ENCODE measurements at places on chromosomes 11 and 22.

DNA sequence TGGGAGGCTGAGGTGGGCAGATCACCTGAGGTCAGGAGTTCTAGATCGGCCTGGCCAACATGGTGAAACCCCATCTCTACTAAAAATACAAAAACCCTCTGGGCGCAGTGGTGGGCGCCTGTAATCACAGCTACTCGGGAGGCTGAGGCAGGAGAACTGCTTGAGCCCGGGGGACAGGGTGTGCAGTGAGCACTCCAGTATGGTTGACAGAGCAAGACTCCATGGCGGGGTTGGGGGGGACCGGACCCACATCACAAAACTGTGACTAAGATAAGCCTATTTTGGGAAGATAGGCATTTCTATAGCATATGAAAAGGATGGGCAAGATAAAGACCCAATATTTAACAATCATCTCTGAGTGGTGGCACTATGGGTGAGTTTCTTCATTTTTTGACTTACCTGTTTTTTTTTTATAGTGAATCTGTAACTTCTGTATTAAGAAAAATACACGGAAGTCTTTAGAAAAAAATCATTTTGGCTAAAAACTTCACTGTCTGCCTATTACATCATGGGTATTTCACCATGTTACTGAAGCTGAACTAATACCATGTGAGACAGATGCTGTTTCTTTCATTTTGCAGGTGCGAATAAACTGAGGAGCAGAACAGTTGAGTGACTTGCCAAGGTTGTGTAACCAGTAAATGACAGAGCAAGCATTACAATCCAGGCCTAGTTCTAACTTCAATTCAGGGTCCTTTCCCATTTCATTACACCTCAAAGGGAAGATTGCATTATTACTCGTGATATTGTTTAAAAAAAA is 2.5 kb downstream of the CELF1 start:
- H3K27me3 ChIP-seq = no peaks in the 10 kb centered on the region
- DNase-seq = no peak
- H3K36me3 ChIP-seq = peaks cover 33% of the 10 kb centered on the region
- peak overlapping the region; percentile 66 for H3K27ac ChIP-seq
- H3K4me1 ChIP-seq = peaks cover 36% of the 10 kb centered on the region

DNA sequence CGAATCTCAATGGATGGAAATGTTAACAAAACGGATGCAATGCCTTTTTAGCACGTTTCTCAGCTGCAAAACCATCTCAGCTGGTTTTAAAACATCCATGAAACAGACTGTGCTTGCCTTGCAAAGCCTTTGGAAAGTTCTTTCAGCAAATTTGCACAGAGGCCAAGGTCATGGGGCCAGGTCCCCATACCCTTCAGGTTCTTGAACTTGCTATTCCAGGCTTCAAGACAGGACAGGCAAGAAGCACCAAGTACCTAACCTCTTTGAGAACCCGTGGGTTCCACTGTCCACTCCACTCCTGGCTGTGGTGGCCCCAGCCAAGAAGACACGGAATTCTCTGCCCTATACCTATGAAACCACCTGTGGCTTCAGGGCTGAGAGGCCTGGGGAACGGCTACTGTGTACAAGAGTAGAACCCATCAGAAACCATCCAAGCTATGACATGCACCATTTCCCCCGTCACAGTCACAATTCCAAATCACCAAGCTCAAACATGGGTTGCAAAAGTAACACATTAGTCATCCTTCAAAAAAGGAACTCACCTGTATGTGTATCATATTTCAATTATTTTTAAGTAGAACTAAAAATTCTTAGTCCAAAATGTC is 17.0 kb downstream of the TNKS1BP1 start:
- peaks cover 3% of the 10 kb centered on the region for H3K4me1 ChIP-seq
- H3K4me3 ChIP-seq = no peak overlapping the region
- H3K36me3 ChIP-seq = peaks cover 4% of the 10 kb centered on the region
- no peaks in the 10 kb centered on the region for H3K27me3 ChIP-seq

DNA sequence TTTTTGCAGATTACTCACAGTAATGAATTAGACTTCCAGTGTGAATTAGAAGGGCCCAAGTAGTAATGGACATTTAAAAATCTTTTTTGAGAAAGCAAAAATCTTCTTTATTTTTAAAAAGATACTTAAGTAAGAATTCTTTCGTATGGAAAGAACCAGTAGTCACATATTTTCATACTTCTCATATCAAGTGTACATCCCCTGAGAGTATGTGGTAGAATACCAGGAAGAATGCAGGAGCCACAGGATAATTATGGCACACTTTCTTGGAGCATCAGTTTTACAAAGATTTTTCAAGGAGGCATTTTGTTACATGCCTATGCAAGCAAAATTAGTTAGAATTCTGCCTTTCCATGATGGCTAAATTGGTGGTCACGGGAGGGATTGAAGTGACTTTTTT is 28.1 kb downstream of the POLD3 start:
- peaks cover 59% of the 10 kb centered on the region for H3K36me3 ChIP-seq
- H3K4me3 ChIP-seq = no peak overlapping the region
- no peak overlapping the region for H3K27ac ChIP-seq
- peaks cover 5% of the 10 kb centered on the region for H3K4me1 ChIP-seq

GRCh38 chr11:15967166-15967565 is 389.2 kb downstream of the SOX6 start:
- H3K36me3 ChIP-seq = no peaks in the 10 kb centered on the region
- H3K4me1 ChIP-seq = peaks cover 5% of the 10 kb centered on the region
- H3K27ac ChIP-seq = no peak overlapping the region
- no peaks in the 10 kb centered on the region for H3K27me3 ChIP-seq
- no peak overlapping the region for H3K4me3 ChIP-seq

GRCh38 chr11:69425895-69426544 is 55.4 kb upstream of the LINC01488 start:
- no peaks in the 10 kb centered on the region for H3K36me3 ChIP-seq
- no peak overlapping the region for H3K4me3 ChIP-seq
- DNase-seq = no peak
- H3K27me3 ChIP-seq = no peaks in the 10 kb centered on the region
- H3K27ac ChIP-seq = no peak overlapping the region
- H3K4me1 ChIP-seq = peaks cover 11% of the 10 kb centered on the region

GRCh38 chr11:74024261-74025029 is 15.6 kb upstream of the UCP3 start:
- H3K27me3 ChIP-seq = no peaks in the 10 kb centered on the region
- no peak for DNase-seq
- H3K36me3 ChIP-seq = peaks cover 34% of the 10 kb centered on the region
- H3K4me1 ChIP-seq = peaks cover 33% of the 10 kb centered on the region

DNA sequence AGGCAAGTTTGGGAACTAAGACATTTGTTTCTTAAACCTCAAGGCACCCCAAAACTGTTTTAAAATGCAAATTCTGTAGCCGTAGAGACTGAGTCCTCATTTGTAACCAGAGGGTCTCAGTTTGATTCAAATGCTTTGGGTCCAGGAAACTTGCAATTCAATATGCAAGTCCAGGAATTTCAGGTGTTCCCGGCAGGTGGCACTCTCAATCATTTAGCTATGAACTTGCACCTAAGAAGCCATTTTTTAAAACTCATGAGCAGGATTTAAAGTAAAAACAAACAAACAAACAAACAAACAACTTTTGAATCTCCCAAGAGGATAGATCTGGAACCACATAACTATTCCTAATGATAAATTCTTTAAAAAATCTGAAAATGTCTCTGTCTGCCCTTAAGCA is 8.7 kb upstream of the ABTB2 start:
- no peak overlapping the region for H3K27ac ChIP-seq
- no peaks in the 10 kb centered on the region for H3K36me3 ChIP-seq
- H3K4me1 ChIP-seq = peaks cover 12% of the 10 kb centered on the region
- H3K4me3 ChIP-seq = no peak overlapping the region

Data from activated T-helper 2 cell treated with anti-CD3 and anti-CD28 coated beads, Interferon-gamma antibody, Interleukin-2, Interleukin-4, amounts not matched to agents 10 μg/mL and 5 μg/mL and 100 μg/mL, durations not matched to agents 14 hours and 24 hours and 36 hours (primary cell).